Erythroblast (primary cell): ENCODE measurements at places on chromosomes 3 and 15.

DNA sequence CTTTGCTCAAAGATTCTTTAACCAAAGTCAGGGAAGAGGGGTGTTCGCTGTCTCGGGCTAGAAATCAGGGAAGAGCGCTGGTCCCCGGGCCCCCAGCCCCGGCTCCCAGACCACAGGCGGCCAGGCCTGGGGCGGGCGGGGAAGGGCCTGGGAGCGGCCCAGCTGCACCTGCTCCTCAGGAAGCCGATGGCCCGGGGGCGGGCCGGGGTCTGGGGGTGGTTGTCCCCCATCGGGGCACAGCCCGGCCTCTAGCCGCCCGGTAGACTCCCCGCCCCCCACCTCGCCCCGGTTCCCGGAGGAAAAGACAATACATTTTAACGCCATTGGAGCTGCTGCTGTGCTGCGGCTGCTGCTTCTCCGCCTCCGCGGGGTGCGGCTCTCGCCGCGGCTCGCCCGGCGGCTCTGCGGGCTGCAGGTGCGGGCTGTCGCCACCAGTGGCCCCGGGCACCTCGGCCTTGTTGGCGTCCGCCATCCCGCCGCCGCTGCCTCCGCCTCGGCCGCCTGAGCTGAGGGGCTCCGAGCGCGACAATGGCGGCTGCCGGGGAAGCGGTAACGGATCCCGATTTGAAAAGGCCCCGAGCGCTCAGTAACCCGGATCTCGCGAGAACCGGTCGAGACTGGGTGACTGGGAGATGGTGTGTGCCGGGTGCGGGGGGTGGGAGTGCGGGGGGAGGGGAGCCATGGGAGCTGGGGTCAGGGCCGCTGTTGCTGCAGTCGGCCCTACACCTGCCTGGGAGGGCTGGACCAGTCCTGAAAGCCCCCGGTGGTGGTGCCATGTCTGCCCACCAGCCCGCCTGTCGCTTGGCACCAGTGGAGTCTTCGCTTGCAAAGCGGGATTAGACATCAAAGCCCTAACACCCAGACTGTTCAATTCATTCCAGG lies at the start of gene MYEF2:
MYEF2 (minus strand) TSS at position 530 of the 882 bp plus-strand sequence; CDS start at position 472, 58 bp downstream.
- DNase-seq: peak; percentile 77

DNA sequence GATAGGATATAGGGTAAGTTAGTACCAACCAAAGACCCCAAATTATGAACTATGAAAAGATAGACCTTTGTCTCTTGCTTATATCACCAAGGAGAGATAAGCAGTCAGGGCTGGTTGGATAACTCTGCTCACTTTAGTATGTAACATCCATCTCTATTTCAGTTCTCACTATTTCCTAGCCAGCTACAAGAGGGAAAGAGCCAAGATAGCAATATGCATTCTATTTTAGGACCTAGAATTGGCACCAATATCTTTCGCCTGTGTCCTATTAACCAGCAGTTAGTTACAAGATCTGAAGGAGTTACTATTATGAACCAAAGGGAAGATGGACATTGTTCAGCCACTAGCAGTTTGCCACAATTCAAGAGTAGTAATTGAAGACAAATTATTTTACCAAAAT lies 457.5 kb downstream of the NSUN3 start:
- no peak for DNase-seq

DNA sequence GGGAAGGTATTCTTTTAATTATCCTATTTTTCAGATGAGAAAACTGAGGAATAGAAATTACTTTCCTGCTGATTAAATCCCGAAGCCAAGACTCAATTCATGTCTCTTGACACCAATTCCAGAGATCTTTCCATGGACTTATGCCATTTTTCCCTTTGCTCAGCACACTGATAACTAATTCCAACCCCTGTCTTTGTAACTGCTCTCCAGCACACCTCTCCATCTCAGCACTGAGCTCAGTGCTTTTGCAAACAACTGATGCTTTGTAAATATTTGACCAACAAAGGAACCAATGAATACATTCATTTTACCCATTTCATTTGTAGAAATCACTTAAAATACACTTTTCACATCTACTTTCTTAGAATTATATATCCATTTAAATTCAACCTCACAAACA lies 249.1 kb downstream of the IL5RA start:
- no peak for DNase-seq

DNA sequence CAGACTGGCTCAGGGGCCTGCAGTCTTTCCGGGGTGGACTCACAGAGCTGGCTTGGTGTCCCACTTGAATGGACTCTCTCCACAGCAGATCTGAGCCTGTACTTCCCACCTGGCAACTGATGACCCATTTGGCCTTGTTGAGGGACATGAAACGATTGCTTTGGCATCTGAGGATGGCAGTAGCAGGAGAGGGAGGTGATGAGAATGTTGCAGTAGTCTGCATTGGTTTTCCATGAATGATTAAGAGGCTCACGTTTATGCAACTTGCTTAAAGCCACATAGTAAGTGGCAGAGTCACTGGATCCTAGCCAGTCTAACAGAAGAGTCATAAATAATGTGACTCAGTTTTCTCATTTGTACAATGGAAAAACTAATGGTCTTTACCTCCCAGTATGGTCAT lies 21.9 kb downstream of the IL20RB start:
- DNase-seq: no peak

- DNase-seq: no peak
Measured at GRCh38 chr3:172288651-172289050, 159.6 kb downstream of the GHSR start.

- DNase-seq: no peak
Measured at GRCh38 chr3:192435241-192435640, 292.1 kb downstream of the FGF12 start.

- no peak for DNase-seq
Measured at GRCh38 chr15:60137711-60138396, 133.7 kb downstream of the FOXB1 start.

- no peak for DNase-seq
Measured at GRCh38 chr3:177250151-177250550, 52.9 kb upstream of the TBL1XR1 start.

DNA sequence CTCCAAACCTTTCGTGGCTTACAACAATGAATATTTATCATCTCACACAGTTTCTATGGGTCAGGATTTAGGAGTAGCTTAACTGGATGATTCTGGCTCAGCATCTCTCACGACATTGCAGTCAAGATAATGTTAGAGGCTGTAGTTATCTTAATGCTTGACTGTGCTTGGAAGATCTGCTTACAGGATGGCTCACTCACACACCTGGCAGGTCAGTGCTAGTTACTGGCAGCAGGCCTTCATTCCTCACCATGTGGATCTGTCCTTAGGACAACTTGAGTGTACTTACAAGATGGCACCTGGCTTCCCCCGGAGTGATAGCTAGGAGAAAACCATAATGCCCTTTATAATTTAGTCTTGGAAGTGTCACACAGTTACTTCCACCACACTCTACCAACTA lies 32.8 kb upstream of the OXTR start:
- no peak for DNase-seq

DNA sequence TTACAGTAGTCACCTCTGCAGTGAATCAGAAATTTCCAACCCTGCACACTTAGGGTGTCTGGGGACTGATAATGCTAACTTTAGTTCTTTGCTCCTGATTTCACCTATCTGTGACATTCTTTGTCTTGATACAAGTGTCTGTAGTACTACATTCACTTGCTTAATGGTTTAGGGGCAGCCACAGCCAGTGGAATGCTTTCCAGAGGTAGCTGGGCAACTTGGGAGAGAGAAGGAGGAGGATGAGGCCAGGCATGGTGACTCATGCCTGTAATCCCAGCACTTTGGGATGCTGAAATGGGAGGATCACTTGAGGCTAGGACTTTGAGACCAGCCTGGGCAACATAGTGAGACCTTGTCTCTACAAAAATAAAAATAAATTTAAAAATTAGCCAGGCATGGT lies 8.5 kb downstream of the BAHD1 start:
- DNase-seq: no peak

GRCh38 chr3:62233065-62233464 lies 140.3 kb downstream of the FEZF2 start:
- no peak for DNase-seq

DNA sequence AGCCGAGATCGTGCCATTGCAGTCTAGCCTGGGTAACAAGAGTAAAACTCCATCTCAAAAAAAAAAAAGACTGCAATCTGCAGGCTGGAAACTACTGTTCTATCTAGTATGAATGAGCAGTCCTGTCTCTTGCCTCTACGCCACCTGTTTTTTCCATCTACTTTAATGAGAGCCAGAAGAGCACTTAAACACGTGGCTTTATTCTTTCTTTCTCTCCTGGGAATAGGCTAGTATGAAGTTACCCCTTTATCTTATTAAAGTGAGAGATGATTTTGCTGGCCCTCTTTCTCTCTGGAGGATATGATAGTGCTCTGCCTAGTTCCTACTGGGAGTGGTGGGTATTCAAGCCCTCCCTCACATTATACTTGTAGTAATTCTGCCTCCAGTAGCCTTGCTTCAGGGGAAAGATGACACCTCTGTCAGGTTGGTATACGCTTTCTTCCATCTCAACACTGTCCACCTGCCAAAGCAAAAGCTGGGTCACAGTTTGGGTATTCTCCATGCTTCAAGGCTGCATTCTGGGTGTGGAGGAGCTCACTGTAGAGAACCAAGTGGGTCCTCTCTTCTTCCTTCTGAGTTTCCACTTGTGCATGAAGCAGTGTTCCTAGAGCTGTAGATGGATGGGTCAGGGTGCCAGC lies 17.8 kb downstream of the MAPKBP1 start:
- DNase-seq: no peak

- no peak for DNase-seq
Measured at GRCh38 chr3:14481646-14482036, 58.5 kb downstream of the GRIP2 start.

- no peak for DNase-seq
Measured at GRCh38 chr15:87477737-87478686, 778.5 kb downstream of the NTRK3 start.

GRCh38 chr3:37763309-37763708 lies 98.4 kb upstream of the CTDSPL start:
- no peak for DNase-seq

GRCh38 chr15:89401631-89402517 lies 67.2 kb upstream of the POLG start:
- DNase-seq: no peak

GRCh38 chr15:58724466-58724865 lies 25.0 kb downstream of the ADAM10 start:
- DNase-seq: no peak

DNA sequence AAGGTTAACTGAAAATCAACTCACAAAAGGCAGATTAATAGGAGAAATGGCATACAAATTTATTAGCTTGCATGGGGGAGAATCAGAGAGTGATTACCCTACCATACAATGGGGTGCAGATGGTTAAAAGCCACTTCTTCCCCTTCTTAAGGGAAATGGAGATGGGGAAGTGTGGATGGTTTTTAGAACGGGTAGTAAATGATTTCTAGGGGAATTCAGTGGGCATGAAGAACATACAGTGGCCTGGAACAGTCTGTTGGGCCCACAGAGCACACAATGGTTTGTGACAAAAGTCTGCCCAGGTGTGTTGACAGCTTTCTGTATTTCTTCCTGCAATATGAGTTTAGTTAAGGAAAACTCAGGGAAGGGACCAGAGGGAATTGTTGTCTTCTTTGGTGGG lies 61.0 kb downstream of the C3orf80 start:
- DNase-seq: no peak

- DNase-seq: no peak
Measured at GRCh38 chr3:117998071-117998470, 1036.6 kb downstream of the IGSF11 start.

DNA sequence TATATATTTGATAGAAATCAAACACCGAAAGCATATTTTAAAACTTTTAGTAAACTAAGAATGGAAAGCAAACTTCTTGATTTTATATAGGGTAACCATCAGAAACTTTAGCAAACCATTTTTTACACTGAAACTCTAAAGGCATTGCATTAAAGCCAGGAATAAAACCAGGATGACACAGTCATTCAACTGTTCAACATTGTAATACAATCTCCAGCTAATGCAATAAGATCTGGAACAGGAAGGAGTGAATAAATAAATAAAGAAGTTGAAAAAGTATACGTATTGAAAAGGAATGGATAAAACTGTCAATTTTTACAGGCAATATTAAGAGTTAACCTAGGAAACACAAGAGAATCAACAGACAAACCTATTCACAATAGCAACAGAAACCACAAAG lies 181.9 kb upstream of the TTC14 start:
- no peak for DNase-seq

GRCh38 chr15:78681281-78682003 lies 40.4 kb upstream of the CHRNB4 start:
- DNase-seq: no peak

GRCh38 chr3:104214277-104214676 lies 1152.4 kb upstream of the ALCAM start:
- no peak for DNase-seq

- no peak for DNase-seq
Measured at GRCh38 chr15:67854358-67854757, 14.5 kb upstream of the RNU6-1 start.

DNA sequence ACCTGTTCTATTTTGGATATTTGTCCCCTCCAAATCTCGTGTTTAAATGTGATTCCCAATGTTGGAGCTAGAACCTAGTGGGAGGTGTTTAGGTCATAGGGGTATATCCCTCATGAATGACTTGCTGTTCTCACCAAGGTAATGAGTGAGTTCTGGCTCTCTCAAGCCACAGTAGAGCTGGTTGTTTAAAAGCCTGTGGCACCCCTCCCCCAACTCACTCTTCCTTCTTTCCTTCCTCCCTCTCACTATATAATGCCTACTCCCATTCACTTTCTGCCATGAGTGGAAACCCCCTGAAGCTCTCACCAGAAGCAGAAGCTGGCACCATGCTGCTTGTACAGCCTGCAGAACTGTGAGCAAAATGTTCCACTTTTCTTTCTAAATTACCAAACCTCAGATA lies 341.1 kb downstream of the SI start:
- DNase-seq: no peak

- no peak for DNase-seq
Measured at GRCh38 chr3:150803440-150803985, 40.5 kb upstream of the SIAH2 start.

GRCh38 chr3:23900744-23901143 lies 16.0 kb downstream of the NKIRAS1 start:
- no peak for DNase-seq

DNA sequence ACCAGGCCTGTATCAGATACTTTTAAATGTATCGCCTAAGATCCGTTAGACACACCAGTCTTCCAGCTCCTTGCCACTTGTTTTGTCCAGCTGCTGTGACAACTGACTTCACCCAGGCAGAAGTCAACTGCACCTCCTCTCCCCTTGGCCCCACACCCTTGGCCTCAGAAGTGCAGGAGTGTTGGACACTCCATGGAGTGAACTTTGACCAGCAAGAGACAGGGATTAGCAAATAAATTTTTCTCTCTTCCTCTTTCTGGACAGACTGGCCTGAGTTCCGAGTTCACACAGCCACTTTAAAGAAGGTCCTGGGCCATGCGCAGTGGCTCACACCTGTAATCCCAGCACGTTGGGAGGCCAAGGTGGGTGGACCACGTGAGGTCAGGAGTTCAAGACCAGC lies 2.9 kb upstream of the CLN6 start:
- DNase-seq: no peak

DNA sequence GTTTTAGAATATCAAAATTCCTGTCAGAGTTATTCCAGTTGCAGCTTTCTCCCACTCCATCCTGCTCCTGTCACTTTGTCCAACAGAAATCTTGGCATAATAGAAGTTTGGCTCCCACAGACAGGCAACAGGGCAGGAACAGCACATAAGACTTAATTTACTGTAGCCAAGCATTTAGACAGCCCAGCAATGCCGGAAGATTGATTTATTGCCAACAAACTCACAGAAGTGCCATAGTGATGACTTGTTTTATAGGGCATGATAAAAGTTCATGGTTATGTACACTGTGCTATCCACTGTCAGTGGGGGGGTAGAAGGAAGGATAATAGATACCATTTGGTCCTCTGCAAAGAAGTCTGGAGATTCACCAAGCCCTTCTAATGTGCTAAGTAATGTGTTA lies 98.3 kb upstream of the CBLB start:
- DNase-seq: no peak
